ENCODE measurements at places on chromosomes 4 and X.

DNA sequence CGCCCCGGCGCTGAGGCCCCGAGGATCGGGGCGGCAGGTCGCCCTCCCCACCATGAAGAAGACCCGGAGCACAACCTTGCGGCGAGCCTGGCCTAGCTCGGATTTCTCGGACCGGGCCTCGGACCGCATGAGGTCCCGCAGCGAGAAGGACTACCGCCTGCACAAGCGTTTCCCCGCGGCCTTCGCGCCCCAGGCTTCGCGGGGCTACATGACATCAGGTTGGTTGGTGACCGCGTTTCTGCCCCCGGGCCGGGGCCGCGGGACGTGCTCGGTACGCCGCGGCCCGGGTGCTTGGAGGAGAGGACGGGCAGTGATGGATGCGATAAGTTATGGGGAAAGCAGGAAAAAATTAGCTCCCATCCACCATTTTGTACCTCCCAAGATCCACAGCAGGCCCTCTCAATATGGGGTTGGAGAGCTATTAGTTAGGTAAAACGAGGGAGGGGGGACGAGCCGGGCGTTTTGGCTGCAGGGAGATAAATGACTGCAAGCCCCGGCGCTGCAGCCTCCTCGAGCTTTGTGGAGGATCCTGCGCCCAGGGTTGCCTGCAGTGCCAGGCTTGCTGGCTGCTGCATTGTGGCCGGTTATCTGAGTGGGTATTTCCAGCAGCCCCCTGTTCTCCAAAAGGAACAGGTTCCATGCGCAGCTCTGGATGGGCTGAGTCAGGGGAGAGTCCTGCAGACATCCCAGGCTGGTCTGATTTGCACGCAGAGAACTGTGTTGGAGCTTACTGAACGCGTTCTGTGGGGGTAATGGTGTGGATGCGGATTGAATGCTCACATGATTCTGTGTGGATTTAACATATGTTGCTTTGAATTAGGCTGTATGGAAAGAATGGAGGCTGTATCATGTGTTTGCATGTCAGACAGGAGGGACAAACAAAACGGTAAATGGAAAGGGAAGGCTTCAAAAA, 1.9 kb downstream of the STOX2 start:
- no peak for DNase-seq

DNA sequence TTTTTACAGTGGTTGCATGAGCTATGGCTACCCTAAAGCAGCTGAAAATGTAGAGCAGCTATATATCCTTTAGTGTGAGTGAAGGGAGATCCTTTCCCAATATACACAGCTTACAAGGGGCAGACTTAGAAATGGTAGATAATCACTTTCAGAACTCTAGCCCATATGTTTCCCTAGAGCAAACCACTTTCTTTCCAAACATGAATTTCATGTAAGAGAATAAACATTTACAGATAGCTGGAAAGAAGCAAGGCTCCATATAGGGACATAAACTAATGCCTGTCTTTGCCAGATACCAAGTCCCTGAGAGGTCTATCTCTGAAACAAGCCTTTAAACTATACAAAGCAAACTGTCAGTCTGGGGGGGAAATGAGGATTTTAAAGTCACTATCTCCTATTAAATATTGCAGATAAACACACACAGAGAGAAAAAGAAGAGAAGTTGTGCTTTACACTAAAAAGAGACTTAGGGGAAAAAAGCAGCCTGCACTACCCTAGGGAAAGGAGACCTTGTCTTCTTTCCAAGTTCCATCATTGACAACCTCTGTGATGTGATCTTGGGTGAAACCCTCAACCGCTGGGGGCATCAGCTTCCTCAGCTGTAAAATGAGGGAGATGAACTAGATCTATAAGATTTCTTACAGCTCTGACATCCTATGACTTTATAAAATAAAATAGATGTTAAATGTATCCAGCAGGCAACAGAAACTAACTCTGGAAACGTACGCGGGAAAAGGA, 73.6 kb downstream of the TMEM156 start:
- no peak for DNase-seq

DNA sequence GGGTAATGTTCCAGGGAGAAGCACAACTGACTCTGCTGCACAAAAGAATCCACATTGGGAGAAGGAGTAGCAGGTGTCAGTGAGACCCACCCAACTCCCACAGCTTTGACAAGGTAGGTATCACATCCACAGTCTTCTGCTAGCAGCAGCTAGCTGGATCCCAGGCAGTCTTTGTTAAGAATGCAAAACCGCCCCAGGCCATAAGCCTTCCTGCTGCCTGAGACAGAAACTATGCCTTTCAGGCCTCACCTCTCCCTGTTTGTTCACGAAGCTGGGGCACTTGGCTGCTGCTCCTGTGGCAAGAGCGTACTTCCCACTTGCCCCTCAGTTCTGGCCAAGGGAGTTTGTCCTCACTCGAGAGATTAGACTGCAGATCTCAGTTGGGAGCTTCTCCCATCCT, 21.4 kb downstream of the RRAGB start:
- no peak for DNase-seq

GRCh38 chrX:132732236-132732635, 226.2 kb downstream of the HS6ST2 start:
- peak; percentile 51 for DNase-seq

DNA sequence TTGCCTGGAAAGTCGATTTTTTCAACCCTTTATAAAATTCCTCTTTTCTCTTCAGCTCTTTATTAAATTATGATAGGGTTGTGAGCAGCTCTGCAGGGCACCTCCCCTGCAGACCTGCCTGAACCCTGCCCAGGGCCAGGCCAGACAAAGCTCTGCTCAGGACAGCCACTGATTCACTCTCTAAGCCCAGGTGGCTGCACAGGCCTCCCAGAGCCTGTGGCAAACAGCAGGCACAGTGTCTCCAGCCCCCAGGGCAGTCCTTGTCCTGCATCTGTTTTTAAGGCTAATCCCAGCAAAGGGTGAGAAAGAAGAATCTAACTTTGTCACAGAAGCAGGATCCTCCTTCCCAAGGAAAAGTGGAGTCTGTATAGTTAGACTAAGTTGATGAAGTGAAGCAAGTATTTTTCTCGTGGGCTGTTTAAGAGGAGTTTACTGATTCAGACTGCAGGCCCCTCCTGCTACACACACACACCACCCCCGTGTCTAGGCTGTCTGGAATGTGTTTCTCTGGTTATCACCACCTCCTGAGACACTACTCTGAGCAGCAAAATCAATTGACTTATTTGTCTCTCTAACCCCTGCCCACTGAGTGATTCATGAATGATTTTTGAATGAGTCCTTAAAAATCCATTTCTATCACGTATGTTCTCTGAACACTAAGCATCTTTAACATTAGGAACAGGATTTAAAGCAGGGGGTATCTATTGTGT, 101.7 kb downstream of the CHIC2 start:
- DNase-seq: peak; percentile 94

DNA sequence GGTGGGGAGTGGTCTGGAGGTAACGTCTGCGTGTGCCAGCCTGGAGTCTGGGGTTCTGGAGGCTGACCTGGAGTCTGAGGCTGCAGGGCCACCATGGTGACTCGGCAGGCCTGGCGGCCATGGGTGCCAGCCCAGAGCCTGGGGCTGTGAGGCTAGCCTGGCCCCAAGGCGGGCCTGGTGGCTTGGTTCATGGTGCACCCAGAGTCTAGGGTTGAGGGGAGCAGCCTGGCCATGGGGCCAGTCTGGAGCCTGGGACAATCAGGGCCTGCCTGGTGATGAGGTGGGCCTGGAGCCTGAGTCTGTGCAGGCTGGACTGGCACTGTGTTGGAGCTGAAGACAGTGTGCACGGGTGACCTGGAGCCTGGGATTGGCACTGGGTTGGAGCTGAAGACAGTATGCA, 64.9 kb downstream of the CXorf49B start:
- DNase-seq: no peak

DNA sequence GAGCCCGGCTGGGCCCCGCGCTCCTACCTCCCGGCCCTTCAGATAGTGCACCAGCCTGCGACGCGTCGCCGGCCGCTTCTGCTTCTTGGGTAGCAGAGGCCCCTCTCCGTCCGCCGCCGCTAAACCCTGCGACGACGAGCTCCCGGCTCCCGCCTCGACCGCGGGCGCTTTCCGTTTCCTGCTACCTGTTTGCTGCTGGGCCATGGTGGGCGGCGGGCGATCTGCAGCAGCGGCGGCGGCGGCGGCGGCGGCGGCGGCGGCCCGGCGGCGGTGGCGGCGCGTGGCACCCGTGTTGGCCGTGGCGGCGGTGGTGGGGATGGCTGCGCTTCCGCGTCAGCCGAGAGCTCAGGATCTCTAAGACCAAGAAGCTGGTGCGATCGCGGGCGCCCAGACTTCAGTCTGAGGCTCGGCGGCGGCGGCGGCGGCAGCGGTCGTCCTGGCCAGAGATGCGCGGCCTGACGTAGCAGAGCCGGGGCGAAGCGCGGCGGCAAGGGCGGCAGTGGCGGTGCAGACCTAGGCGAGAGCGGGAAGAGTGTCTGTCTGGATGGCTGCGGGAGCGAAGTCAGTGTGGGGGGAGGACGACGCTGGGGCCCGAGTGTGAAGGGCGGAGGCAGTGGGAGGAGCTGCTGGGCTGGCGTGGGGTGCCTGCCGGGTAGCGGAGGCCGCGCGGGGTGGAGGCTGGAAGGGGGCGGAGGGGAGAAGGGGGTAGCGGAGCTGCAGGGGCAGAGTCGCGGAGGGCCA, at the start of gene DCAF12L2:
TSS of gene DCAF12L2 (minus strand) at position 569 of the 741 bp plus-strand sequence. CDS start at position 204, 365 bp downstream.
- DNase-seq: no peak

GRCh38 chrX:134727363-134727762, 69.1 kb upstream of the PLAC1 start:
- peak; percentile 49 for DNase-seq

GRCh38 chrX:81120258-81120935, 81.3 kb downstream of the HMGN5 start:
- no peak for DNase-seq

DNA sequence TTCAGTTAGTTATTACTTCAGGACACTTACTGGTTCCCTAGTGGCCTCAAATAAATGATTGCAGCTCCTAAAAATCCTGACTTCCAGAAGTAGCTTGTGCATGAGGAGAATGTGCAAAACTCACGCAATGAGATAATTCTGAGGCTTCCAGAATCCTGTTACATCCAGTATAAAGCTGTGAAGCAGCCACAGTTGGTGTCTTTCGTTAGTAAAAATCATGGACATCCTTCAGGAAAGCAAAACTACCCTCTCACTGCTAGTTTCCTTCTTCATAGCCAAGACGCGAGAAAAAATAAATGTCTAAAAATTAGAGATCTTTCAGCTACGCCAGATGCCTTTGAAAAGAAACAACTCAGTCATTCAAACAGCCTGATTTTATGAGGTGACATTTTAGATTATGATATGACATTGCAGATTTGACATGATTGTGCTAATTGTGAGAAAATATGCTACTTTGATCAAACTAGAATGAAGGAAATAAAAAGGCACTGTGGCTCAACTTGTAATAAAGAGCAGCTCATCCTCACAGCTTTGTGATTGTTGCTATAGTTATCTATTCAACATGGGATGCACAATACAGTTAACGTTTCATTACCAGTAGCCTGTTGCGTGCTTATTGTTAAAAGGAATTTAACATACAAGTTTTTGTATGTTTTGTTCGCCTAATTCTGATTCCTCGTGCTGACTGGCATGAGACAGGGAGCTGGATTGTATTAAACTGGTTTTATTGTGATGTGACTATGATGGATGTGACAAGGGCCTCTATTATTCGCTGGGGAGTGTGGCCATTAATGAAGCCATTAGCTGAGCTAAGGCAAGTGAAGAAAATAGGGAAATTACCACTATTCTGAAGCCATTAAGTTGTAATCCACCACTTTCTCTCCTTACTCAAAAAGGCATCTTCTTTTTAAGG, 40.5 kb downstream of the AFF2 start:
- no peak for DNase-seq

GRCh38 chr4:7722766-7723387, 216.8 kb downstream of the AFAP1 start:
- DNase-seq: no peak

- DNase-seq: no peak
Measured at GRCh38 chr4:31187979-31188378, 467.8 kb downstream of the PCDH7 start.

DNA sequence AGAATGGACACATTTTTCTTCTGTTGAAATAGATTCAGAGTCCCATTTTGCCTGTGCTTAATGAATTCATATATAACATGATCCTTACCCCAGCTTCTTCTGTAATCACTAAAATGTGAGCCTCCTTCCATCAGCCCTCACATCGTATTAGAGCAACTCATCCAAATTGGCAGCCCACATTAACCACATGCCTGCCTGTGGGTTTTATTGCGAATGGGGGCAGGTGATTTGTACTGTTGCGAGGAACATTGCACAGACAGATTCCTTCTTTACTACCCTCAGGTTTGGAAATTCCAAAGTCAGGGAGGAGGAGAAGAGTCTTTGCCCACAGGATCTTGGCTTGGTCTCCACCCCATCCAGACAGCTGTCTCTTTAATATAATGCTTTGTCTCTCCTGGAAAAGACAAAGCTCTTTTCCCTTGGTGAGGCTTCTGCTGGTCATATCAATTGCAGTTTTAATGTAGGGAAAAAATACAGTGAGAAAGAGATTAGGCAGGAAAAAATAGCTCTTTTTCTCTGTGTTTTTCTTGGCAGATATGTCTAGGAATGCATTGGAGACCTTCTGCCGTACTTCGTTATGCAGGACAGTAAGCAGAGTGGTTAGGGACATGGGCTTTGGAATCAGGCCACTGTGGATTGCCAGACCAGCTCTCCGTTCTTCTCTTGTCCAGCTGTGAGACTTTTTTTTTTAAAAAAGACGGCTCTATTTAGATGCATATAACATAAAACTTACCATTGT, 371.2 kb downstream of the AFF2 start:
- peak; percentile 25 for DNase-seq

GRCh38 chr4:185591679-185592141, 56.4 kb upstream of the PDLIM3 start:
- peak; percentile 64 for DNase-seq

DNA sequence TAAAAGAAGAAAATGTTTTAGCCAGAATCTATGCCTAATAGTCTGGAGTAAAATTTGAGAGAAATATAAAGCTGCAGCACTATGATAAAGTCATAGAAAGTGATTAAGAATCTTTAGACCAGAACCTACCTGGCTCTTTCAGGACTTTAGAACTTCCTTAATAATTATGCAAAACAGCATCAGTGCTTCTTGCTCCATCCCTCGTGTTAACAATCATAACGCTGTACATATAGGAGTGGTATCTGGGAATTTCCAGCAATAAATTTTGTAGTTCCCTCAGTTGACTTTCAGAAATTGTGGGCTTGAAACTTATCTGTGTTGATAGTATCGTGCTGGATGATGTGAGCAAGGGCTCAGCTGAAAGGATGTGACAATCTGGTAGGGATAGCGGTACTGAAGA, 102.1 kb upstream of the RASGEF1B start:
- no peak for DNase-seq

GRCh38 chrX:109635146-109635545, 10.2 kb upstream of the KCNE5 start:
- peak; percentile 20 for DNase-seq

DNA sequence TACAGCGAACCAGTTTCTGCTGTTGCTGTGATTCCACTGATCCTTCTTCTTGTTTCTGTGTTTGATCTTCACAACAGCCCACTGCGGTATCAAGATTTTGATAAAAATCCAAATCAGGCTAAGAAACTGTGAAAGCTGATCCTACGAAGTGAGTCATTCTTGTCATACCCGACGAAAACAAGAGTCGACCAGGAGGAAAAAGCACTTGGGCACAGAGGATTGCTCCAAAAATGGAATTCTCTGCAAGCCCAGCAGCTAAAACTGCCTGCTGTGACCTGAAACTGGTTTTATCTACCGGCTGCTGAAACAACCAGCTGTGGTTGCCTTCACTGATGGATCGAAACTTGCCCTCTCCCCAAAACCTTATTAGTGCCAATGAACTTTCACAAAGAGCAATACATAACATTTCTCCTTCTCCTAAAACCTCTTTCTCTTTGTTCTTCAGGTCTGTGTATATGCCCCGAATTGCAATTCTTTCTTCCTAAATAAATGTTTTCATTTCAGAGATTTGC, 607.0 kb upstream of the PRKX start:
- DNase-seq: no peak

GRCh38 chr4:9808077-9808476, 26.6 kb downstream of the DRD5 start:
- no peak for DNase-seq

All from bronchial epithelial cell (primary cell).